ENCODE measurements at places on chromosomes 5 and 9.

DNA sequence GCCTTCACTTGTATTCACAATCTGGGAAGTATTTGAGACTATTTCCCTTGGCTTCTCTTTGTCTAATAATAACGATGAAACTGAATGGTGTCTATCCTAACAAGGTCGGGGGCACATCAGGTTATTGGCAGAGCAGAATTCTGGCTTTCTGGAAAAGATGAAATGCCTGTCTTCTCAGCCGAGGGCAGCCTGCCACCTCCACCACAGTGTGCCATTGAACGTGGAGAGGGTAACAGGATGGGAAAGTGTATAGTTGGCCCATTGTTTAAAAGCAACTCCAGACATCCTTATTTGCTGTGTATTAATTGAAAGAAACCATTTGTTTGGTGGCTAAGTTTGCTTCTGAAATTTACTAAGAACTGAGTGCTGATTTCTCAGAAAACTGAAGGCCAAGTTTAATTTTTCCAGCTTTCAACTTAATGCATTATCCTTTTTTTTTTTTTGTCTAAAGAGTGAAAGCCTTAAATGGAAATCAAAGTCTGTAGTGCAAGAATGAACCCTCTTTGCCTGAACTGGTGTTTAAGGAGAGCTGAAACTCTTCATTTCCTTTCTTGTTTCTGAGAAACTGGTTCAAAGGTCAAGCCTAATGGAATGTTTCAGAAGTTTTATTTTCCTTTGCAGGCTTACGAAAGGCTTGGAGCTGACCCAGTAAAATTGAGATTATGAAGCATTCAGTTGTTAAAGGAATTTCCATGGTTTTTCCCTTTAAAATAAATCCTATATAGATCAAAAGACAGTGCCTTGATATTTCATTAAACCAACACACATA, 563.7 kb upstream of the DAP start:
- DNase-seq: peak; percentile 40

DNA sequence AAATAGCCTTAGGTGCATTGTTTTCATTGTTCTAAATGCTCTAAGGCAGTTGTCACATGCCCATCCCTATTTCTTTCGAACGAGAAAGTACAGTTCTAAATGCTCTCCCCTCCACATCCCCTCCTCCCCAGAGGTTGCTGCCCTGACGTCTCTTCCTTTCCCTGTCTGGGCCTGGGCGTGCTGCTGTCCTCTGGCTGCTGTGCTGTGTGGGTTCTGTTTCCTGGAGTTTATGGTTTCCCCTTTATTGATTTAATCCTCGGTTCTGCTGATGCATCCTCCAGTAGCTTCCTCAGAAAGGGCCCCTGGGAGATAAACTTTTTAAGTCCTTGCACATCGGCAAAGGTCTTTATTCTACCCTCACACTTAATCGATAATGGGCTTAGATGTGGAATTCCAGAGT, 48.8 kb downstream of the MVB12B start:
- DNase-seq: no peak

- DNase-seq: peak; percentile 18
Observed at GRCh38 chr5:100900142-100900795, 2.8 kb downstream of the ST8SIA4 start.

- peak; percentile 58 for DNase-seq
Observed at GRCh38 chr9:131697097-131697496, 42.8 kb downstream of the RAPGEF1 start.

GRCh38 chr5:129541648-129542251, 81.7 kb downstream of the ADAMTS19 start:
- DNase-seq: no peak

- DNase-seq: no peak
Observed at GRCh38 chr9:98570663-98571440, 137.9 kb downstream of the GABBR2 start.

DNA sequence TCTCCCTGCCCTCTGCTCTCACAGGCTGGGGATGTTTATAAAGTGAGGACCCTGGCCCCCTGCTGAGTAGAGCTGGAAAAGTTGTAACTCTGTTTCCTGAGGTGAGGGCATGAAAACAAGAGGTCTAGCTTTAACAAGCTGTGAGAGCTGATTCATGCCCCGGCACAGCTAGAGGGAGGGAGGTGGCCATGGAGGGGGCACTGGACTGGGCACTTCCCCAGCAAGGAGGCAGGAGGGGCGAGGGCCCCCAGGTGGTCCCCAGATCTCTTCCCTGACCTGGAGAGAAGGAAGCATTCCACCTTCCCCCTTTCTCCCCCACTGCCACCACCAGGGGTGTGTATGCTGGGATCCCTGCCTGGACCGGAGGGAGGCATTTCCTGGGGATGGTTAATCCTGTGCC, at the start of gene MSMP:
TSS of gene MSMP (minus strand) at position 13 of the 400 bp plus-strand sequence. CDS start 147 bp downstream, outside the sequence.
- DNase-seq: no peak

GRCh38 chr9:116644091-116644688, 42.9 kb upstream of the TRIM32 start:
- no peak for DNase-seq

DNA sequence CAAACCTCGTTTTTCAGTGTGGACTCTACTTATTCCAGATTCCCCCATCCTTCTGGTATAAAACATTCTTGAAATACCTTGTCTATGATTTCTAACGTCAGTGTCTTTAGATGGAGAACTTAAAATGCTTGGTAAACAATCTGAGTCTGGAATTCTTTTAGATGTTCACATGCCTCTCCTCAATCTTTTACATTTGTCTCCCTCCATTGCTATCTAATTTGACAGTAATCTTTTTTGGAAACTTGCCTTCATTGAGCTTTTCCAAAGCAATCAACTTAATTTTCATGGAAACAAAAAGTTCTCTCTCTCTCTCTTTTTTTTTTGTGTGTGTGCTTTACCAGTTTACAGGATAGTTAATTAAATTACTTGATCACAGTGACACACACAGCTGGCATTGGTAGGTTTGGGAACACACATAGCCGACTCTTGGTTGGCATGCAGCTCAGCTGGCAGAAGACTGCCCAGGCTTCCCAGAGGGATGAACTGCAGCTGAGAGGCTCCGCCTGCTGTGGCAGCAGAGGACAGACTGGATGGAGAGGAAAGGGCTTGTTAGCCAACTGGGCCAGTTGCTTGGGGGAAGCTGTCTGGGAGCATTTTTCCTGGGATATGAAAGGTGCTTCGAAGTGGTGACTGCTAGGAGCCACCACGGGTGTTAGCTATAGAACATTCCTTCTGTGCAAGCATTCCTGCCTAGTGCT, 271.3 kb downstream of the ZSWIM6 start:
- DNase-seq: no peak

- no peak for DNase-seq
Observed at GRCh38 chr9:85212887-85213286, 528.9 kb downstream of the AGTPBP1 start.

GRCh38 chr5:34045023-34045422, 2.0 kb upstream of the C1QTNF3 start:
- no peak for DNase-seq

DNA sequence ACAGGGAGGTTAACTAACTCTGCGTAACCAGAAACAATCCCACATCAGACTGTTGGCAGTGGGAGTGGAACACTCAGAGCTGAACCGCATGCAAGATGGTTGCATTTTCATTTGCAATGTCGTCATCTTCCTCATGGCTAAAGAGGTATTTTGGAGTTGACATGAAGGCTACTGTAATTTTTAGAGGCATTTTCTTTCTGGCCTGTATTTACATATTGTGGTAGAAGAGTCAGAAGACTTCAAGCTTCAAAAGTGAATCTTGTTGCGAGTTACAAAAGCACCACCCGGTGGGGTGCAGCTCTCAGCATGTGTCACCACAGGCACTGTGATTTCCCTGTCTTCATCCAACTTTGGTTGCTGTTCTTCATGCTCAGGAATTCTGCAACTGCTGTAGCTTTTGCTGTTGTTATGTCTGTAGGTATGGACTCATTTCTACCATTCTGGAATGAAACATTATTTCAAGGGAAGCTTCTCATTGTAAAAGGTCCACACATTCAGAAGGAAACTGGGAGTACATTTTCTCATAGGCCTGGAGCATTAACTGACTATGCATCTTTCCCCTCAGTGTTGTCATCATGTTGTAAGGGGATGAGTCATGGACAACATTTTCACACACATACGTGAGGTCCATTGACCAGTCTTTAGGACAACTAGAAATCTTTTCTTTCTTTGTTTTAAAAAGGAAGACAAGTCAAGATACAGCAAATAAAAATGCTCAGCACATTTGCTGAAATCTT, 35.4 kb upstream of the GDNF start:
- DNase-seq: no peak

DNA sequence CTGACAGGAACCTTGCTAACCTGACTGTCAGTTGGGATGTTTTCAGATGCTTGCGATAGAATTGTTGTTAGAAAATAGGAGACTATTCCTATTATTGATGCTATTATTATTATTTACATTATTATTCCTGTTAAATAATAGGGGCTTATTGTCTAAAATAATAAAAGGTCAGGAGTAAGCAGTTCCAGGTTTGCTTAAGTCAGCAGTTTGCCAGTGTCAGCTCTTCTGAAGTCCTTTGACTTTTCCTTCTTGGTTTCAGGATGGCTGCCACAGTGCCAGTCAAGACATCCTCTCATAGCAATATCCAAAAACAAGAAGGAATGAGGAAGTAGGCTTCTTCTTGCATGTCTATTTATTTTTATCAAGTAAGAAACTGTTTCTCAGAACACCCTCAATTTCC, 141.7 kb upstream of the MARCHF11 start:
- DNase-seq: no peak

DNA sequence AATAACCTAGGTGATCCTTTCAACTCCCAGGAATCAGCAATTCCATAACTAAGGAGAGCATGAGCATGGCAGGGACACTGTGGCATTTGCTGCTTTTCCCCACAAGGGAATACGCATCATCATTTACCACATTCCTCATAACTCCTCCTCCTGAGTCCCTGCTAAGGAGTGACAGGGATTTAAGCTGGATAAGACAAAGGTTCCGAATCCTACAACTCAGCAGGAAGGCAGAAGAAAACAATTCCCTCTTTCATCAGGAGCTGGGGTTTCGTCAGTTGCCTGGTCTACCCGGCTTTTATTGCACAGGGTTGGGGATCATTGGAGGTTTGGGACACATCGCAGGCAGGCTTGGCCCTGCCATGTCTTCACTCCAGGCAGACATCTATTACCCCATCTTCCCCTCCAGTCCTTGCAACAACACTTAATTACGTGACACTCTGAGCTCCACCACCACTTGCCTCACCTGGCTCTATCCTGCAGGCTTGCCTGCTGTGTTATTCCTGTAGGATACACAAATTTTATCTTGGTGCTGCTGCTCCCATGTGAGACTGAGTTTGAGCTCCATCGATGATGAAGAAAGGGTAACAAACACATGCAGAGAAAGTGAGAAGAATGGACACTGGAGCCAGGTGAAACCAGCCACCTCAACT, 563.0 kb upstream of the KLF4 start:
- DNase-seq: no peak

GRCh38 chr9:135010921-135011320, 76.5 kb upstream of the OLFM1 start:
- no peak for DNase-seq

DNA sequence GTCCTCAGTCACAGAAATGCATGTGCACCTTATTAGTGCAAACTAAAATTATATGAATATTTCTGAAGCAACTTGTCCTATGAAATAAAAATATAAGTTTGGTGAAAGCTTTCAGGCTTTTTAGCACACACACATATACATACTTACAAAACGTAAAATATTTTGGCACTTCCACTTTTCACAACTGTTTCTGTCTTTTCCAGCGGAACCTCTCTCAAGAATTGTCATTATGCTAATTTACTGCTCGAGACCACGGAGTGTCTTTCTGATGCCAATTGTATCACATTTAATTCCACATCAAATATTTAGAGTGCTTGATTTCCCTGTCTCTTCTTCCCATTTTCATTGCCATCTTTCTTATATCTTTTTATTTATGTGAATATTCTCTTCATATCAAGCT, 100.4 kb downstream of the MEF2C start:
- DNase-seq: no peak

GRCh38 chr5:116569999-116570398, 4.6 kb downstream of the SEMA6A start:
- no peak for DNase-seq

DNA sequence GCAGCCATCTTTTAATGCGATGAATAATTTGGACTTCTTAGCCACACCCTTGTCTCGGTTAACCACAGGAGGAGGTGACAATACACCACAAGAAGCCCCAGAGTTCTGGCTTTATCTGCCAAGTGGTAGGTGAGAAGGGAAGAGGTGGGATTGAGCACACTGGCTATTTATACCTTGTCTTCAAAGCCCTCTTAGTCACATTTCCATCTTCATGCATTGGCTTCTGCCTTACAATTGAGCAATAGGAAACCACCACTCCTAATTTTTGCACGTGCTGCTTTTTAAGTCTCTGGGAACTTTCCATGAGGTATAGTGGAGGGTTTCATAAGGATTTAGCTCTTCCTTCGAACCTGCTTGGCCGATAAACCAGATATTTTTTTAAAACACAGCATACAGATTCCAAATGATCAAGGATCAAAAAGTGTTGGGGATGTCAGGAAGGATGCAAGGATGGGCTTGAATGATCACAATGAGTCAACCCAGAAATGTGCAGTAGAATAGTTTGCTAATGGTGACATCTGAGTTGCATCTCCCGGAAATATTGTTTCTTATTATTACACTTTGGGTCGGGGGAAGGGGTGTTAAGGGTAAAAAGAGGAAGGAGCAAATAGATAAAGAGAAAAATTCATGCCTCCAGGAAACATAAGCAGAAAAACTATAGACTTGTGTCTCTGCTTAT, 25.5 kb downstream of the PLAC8L1 start:
- no peak for DNase-seq

DNA sequence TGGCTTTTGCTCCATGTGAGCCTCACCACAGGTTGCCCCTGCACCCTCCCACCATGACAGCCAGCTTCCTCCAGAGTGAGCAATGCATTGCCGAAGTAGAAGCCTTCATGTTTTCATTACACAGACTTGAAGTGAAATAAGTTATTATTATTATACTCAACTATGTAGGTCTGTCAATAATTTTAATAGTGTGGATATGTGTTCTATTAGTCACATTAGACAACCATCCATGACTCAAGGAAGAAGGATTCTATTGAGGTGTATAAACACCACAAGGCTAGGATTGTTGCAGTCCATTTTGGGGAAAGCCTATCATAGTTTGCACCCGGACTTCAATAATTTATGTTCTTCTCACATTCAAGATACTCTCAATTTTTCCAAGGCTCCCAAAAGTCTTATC, 369.5 kb downstream of the TAF11L14 start:
- DNase-seq: no peak

- no peak for DNase-seq
Observed at GRCh38 chr9:125755340-125755739, 8.2 kb downstream of the PBX3 start.

DNA sequence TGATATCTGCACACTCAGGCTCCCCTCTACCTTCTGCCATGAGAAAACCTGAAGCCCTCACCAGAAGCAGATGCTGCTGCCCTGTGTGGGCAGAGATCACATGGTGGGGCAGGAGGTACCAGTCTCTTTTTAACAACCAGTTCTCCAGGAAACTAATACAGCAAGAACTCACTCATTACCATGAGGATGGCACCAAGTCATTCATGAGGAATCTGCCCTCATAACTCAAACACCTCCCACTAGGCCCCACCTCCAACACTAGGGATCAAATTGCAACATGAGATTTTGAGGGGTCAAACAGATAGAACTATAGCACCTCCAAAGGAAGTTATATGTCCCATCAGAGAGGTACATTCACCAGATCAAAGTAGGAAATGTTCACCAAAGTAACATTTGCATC, 136.3 kb upstream of the SHB start:
- no peak for DNase-seq

- DNase-seq: no peak
Observed at GRCh38 chr9:121398374-121398773, 28.3 kb upstream of the STOM start.

GRCh38 chr5:132425009-132425937, 55.8 kb downstream of the SLC22A5 start:
- DNase-seq: no peak

- no peak for DNase-seq
Observed at GRCh38 chr5:181187500-181188213, 17.3 kb downstream of the TRIM7 start.
